ENCODE measurements at places on chromosomes 11 and 22. TPM values are rescaled to one million over a fixed set of nuclear protein-coding genes. Genes with fewer than 3 reads are reported as not detected.

The ALKBH3 gene
- 23.9 TPM for total RNA-seq

The MRGPRE gene
- 0.65 TPM for total RNA-seq

The RASGRP2 gene
- 34.0 TPM for total RNA-seq

The RANGAP1 gene
- 55.0 TPM for total RNA-seq

The SAA2 gene
- not detected for total RNA-seq

The CRYAB gene
- 7,991 TPM for total RNA-seq

The SORL1 gene
- total RNA-seq = 4.7 TPM

The SLC35E4 gene
- 4.0 TPM for total RNA-seq

The HEPHL1 gene
- not detected for total RNA-seq

The MYO7A gene
- 8.6 TPM for total RNA-seq

The KRTAP5-11 gene
- total RNA-seq = not detected

The HDAC10 gene
- 6.8 TPM for total RNA-seq

The SYT7 gene
- total RNA-seq = 12.4 TPM

The TCP11L1 gene
- total RNA-seq = 10.0 TPM

The CARD16 gene
- 4.3 TPM for total RNA-seq
